ENCODE measurements at places on chromosomes 2 and 18. TPM values are rescaled to one million over a fixed set of nuclear protein-coding genes. Genes with fewer than 3 reads are reported as not detected.

PFN4 gene
- polyA plus RNA-seq = 1.7 TPM

KHK gene
- 57.7 TPM for polyA plus RNA-seq

ATP6V1B1 gene
- polyA plus RNA-seq = 2.9 TPM

SLC35F6 gene
- 16.6 TPM for polyA plus RNA-seq

NEU4 gene
- polyA plus RNA-seq = 10.2 TPM

KIAA1328 gene
- polyA plus RNA-seq = 6.8 TPM

TBR1 gene
- not detected for polyA plus RNA-seq

CROCC2 gene
- 0.04 TPM for polyA plus RNA-seq

EVX2 gene
- 1.3 TPM for polyA plus RNA-seq

TNFAIP6 gene
- polyA plus RNA-seq = 9.8 TPM

MTCL1 gene
- polyA plus RNA-seq = 10.6 TPM

SERPINB12 gene
- polyA plus RNA-seq = not detected

SLC16A14 gene
- polyA plus RNA-seq = 1.3 TPM

GALR1 gene
- polyA plus RNA-seq = not detected

CCDC102B gene
- polyA plus RNA-seq = 1.7 TPM

MAP3K19 gene
- polyA plus RNA-seq = not detected

CHRND gene
- polyA plus RNA-seq = not detected

TGFBRAP1 gene
- polyA plus RNA-seq = 10.4 TPM

CLIP4 gene
- polyA plus RNA-seq = 17.3 TPM

CYP26B1 gene
- polyA plus RNA-seq = 2.3 TPM

CNGA3 gene
- not detected for polyA plus RNA-seq

RBFA gene
- 21.4 TPM for polyA plus RNA-seq

TLX2 gene
- polyA plus RNA-seq = not detected

RGPD4 gene
- 0.02 TPM for polyA plus RNA-seq

MOGAT1 gene
- not detected for polyA plus RNA-seq

IL1B gene
- polyA plus RNA-seq = 1.2 TPM

CHMP3 gene
- 75.5 TPM for polyA plus RNA-seq

PLEKHH2 gene
- 3.3 TPM for polyA plus RNA-seq

VIT gene
- polyA plus RNA-seq = 1.5 TPM

OR6B2 gene
- not detected for polyA plus RNA-seq

RNMT gene
- 38.6 TPM for polyA plus RNA-seq

MYCN gene
- 10.8 TPM for polyA plus RNA-seq

TEKT4 gene
- polyA plus RNA-seq = not detected

PLGLB1 gene
- 9.8 TPM for polyA plus RNA-seq

DSC2 gene
- 24.3 TPM for polyA plus RNA-seq

FAM237A gene
- not detected for polyA plus RNA-seq

IL1R1 gene
- polyA plus RNA-seq = 49.6 TPM

NFU1 gene
- 79.1 TPM for polyA plus RNA-seq

SDC1 gene
- polyA plus RNA-seq = 84.1 TPM

FHOD3 gene
- polyA plus RNA-seq = 1.4 TPM

FIGN gene
- polyA plus RNA-seq = 1.4 TPM

CFAP65 gene
- polyA plus RNA-seq = 0.06 TPM

ZBTB7C gene
- 1.1 TPM for polyA plus RNA-seq

FSHR gene
- 0.40 TPM for polyA plus RNA-seq

ABCB11 gene
- polyA plus RNA-seq = 2.7 TPM

INPP4A gene
- 7.9 TPM for polyA plus RNA-seq

LRP2 gene
- polyA plus RNA-seq = 8.1 TPM

IL36G gene
- 1.0 TPM for polyA plus RNA-seq

LIMS4 gene
- 0.31 TPM for polyA plus RNA-seq

Data from hepatocyte (in vitro differentiated cells).